Posterior vena cava (tissue), 2 donors: ENCODE measurements at places on chromosomes 5 and 9.
A peak's percentile ranks its signal among the peaks of the same experiment; 100 is the strongest.

- DNase-seq, result no peak
Measured at GRCh38 chr9:86801246-86801645, 146.1 kb downstream of the GAS1 start.

- DNase-seq, result no peak
Measured at GRCh38 chr5:10759111-10759510, 1.9 kb downstream of the DAP start.

- no peak for DNase-seq
Measured at GRCh38 chr5:93336330-93337110, 244.5 kb downstream of the NR2F1-AS1 start.

DNA sequence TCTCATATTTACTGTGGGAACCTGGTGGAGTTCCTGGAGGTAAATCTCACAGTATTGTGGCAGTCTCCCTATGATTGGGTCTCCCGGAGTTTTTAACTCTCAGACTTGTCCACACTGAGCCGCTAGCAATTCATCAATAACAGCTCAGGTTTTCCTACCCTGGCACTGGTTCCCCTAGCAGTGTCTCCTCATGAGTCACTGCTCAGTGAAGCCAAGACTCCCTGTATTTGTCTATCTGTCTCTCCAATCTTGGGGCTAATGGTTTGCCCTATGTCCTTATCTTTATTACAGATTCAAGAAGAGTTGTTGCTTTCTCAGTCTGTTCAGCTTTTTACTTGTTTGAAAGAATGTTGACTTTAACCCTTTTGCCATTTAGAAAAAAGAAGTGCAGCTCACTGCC lies 176.7 kb upstream of the FGF10 start:
- no peak for DNase-seq

DNA sequence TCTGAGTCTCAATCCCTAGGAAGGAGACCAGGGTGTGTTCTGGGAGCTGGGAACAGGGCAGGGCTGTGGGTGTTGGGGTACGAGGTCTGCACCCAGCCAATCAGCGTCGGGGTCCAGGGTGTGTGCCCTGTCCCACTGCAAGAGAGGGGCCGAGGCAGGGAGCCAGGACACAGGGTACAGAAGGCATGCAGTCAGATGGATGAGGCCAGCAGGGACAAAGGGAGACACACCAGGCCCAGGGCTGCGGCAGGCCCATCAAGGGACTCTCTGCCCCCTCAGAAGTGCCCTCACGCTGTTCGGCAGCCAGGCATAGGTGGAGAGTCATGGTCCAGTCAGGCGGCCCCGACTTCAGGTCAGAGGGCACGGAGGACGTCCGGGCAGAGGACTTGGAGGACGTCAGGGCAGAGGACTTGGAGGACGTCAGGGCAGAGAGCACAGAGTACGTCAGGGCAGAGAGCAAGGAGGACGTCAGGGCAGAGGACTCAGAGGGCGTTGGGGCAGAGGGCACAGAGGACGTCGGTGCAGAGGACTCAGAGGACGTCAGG lies 28.8 kb upstream of the ADAMTS2 start:
- DNase-seq, result peak; percentile 77

DNA sequence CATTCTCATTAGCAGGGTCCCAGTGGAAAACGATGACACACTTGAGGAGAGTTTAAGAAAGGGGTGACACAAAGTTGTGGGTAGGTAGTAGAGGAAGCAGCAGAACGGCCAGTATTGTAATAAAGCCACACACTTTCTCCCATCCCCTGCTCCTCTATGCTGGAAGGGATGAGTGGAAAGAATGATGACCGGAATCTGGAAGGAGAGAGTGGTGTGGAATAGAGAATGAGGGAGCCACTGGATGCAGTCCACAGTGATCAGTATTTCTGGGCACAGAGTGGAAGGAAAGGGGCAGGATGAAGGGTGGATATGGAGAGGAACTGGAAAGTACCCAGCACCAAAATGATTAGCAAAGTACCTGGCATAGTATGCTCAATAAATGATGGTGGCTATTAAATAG lies 133.8 kb upstream of the DAB2 start:
- no peak for DNase-seq

- no peak for DNase-seq
Measured at GRCh38 chr5:74870299-74871067, 4.3 kb upstream of the FAM169A start.

GRCh38 chr5:61084658-61085057 lies 77.6 kb downstream of the SMIM15 start:
- DNase-seq, result no peak

DNA sequence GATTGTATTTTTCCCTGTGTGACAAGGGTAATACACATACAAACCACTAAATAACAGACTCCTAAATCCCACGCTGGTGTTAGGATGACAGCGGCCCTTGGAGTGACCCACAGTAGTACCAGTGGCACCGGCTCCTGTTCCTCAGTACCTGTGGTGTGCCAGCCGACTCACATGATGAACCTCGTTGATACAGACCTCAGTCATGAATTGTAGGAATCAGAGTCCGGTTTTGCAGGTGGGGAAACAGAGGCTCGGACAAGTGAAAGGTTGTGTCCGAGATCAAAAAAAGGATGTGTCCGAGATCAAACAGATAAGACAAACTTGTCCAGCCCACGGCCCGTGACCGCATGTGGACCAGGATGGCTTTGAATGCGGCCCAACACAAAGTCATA lies 78.0 kb downstream of the AMBP start:
- DNase-seq, result peak; percentile 72

DNA sequence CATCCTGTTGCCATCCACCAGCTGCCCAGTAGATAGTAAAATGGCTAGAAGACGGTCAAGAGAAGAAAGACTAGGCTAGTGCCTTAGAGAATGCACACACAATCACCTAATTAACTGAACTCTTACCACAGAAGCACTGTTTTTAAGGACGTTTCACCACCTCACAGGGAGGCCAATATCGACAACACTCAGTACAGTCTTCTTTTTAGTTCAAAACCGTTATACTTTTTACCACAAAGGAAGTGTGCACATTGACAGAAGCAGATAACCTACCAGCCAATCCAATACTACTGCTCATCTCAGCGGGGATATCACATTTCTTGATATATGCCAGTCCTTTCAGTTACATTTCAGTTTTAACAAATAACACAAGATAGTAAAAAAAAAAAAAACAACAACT lies 122.3 kb downstream of the GNAQ start:
- DNase-seq, result no peak

DNA sequence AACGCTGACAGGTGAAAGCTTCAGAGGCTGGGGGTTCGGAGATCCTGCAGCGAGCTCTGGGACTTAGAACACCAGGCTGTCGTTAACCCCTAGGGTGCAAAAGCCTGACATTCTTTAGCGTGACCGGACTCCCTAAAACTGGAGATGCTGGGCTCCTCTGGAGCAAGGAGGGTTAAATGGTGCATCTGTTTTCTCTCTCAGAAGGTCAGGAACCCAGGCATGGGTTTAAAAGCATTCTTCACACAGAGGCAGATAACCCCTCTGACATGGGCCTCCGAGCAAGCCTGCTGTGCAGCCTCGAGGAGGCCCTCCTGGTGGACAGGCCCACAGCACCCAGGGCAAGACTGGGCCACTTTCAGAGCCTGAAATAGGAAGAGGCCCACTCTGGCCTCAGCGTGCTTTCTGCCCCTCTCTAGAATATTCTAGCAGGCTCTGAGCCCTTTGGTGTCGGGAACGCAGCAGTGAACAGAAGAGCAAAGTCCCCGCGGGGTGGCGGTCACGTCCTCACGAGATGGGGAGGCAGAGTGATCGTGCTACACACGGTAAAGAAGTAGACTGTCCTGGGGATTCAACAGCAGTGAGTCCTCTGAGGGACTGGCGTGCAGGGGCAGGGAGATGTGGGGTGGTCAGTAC lies 124.8 kb downstream of the COL23A1 start:
- no peak for DNase-seq

DNA sequence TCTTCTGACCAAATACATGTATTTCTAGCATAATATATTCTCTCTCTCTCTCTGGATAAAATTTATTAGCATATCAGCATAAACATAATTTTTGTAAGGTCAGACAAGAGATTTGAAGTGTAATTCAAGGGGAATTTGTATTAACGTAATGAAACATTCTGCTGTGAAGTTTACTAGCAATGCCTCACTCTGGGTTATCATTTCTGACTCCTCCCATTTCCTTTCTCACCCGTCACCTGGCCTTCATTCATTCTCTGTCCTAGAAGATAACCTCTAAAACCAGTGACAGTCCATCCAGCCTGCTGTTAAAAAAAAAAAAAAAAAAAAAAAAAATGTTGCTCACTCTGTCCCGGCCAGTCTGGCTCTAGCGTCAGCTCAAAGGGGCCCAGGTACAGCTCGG lies 27.1 kb downstream of the GRAMD2B start:
- no peak for DNase-seq

DNA sequence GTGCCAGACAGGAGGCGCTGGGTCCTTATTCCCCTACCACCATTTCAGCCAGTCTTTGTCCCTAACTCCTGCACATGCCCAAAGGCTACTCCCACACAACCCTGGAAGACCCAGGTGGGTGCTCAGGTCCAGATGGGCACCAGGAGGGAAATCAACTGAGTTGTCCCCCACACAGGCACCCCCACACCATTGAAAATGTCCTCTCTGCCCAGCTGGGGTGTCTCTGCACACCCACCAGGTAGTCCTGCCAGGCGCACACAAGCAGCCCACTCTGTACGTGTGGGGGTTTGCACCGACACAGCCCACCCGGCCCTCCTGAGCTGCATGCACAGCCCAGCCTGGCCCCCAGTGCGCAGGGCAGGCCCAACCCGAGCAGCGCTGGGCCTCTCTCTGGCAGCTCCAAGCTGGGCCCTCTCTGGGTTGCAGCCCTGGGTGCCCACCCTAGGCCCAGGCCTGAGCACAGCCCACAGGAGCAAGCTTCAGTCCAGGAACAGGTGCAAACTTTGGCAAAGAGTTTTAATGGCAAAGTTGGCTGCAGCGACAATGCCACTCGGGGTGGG lies 2.2 kb downstream of the RNF208 start:
- no peak for DNase-seq

DNA sequence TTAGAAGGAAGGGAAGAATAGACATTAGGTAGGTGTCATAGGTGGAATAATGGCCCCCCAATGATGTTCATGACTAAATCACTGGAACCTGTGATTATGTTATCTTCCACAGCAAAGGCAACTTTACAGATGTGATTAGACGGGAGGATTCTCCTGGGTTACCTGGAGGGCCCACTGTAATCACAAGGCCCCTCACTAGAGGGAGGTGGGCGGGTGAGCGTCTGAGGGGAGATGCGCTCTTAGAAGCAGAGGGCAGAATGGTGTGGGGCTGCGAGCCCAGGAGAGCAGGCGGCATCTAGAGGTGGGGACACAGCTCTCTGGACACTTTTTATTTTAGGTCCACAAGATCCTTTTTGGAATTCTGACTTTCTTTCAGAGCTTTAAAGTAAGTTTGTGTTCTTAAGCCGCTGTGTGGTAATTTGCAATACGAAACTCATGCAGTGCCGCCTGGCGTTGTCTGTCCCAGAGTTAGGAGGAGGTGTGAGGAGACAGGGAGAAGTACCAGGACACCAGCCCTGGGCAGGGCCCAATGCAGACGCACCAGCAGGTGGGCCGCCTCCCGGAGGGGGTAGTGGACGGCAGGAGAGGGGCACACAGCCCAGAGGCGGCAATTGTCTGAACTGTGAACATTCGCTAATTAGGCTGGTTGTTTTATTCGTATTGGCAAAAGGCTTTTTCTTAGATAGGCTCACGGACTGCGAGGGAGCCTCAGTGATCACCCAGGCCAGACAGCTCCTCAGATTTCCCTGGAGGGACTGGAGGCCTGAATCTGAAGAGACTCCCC lies 51.1 kb upstream of the FANCC start:
- DNase-seq, result no peak

- no peak for DNase-seq
Measured at GRCh38 chr9:94949370-94949769, 222.9 kb downstream of the AOPEP start.

DNA sequence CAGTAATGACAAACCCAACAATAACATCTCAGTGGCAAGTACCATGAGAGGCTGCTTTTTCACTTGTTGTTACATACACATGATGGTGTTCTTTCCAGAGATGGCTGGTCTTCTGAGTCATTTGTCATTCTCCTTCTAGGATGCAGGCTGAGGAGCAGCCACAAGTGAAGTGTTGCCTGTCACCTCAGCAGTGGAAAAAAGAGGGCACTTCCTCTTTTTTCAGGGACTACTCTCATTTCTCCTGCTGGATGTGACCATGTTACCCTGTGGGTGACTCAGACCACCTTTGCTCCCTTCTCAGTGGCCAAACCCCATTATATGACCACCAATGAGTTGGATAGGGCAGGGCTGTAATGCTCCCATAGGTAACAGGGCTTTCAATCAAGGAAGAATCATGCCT lies 587.0 kb upstream of the ADAMTS16 start:
- DNase-seq, result no peak

- no peak for DNase-seq
Measured at GRCh38 chr9:77677957-77678535, 29.9 kb upstream of the GNA14 start.

DNA sequence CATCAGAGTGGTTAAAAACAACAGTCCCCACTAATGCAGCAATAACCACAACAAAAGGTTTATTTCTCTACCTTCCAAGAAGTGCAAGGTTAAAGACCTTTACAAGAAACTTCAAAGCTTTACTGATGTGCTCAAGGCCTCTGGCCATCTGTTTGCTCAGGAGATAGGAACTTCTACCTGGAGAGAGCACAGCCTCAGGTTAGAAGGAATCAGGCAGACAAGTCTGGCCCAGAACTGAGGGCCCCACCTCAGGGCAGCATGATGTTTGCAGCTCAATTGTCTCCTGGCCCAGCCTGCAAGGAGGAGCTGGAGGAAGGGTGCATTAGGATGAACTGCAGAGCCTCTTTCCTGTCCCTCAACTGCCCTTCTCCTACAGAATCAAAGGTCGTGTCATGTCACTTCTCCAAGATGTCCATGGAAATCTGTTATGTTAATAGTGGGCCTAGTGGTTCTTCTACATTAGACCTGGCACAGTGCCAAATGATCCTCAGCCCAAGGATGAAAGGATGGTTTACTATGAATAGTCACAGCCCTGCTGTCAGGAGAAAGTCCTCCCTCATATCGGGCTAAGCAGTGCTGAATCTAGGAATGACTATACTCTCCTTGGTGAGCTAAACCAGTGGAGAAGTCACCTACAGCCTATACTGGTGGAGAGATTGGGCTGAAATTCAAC lies 98.9 kb upstream of the NTRK2 start:
- no peak for DNase-seq

DNA sequence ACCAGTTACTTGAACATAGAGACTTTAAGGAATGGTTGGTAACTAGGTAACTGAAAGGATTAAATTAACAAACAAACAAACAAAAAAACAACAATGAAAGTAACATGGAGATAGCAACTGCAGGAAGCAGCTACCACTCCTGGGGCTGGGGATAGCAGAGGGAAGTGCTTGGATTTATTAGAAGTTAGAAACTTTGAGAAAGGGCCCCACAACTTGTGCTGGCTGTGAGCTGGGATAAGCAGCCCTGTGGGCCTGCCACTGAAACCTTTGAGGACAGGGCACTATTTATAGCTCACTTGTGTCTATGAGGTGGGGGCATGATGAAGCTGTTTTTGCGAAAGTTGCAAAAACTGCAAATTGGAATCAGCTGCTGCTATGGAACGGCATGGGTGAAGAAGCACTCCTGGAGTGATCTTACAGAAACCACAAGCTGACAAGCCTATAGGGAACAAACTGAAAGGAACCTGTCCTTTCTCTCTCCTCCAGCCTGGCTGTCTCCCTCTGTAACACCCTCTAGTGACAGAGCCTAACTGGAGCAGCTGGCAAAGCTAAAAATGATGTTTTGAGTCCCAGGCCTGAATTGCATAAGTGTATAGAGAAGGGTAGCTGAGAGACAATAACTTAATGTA lies 91.4 kb upstream of the RANBP6 start:
- DNase-seq, result no peak
